ENCODE measurements at places on chromosomes 5 and 9.

DNA sequence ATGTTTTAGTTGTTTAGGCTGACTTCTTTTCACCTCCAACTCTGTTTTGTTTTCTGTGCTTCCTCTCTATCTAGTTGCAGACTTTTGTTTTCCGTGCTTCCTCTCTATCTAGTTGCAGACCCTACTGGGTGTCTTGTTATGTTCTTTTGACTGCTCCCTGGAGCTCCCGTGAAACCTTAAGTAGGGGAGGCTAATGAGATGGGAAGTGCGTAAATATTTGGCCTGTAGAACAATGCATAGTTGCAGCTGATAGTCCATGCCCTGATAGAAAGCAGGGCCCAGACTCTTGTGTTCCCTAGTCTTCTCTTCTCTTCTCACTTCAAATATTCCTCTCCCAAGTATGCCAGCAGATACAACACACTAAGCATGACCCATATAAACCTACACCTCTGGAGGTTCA, 757.0 kb downstream of the BRINP1 start:
- DNase-seq = no peak

GRCh38 chr5:168931638-168932345, 352.6 kb upstream of the PANK3 start:
- no peak for DNase-seq

GRCh38 chr9:131593936-131594665, 48.8 kb downstream of the PRRT1B start:
- DNase-seq = no peak

DNA sequence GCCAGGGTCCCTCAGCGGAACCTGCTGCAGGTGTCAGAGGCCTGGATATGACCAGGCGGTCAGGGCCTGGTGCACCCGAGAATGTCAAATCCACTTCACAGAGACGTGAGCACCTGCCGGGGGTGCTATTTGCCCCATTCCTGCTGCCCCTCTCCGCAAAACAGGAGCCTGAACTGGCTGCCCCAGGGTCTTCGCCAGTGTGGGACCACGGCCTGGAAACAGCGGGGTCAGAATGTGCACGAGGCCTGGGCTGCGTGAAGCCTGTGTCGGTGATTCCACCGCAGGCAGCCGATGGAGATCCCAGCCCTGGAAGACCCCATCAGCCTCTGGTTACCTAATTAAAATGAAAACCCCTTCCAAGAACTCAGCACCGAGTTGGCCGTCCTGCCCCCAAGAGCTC, 41.2 kb upstream of the TMEM250 start:
- DNase-seq = no peak

DNA sequence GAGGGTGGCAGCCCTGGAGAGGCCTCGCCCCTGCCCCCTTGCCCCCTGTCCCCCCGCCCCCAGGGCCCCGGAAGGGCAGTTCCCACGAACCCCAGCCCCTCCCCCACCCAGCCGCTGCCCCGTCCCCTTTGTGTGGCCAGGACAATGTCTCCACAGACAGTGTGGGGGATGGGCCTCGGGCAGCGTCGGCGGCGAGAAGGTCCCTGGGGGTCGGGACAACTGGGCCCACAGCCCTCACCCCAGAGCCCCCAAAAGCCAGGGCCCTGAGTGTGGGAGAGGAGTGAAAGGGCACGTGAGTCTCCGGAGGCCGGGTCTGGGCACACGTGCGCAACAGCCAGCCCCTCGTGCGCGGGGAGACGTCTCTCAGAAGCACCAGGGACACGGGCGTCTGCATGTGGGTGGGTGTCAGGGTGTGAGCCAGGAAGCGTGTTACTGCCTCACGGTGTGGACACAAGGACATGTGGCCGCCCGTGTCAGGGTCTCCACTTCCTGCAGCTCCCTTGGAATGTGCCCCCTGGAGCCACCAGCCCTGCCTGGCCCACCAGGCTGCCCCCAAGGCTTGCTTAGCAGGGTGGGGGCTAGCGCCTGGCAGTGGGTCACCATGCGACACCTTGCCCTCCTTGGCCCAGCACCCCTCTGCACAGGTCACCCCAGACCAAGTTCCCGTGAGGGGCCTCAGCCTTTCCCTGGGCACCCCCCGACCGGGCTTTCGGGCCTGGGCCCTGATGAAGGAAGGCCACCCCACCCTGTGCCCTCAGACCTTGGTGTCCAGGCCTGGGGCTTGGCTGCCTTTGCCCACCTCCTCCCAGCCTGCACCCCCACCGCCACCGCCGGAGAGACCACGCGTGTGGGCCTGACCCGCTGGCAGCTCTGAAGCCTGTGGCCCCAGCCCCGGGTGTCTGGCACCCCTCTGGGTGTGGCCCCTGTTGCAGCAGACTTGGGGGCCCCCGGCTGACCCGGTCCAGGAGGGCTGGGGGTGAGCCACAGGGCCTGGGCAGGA, 12.8 kb upstream of the NRARP start:
- peak; percentile 52 for DNase-seq

GRCh38 chr5:6118691-6119090, 259.7 kb downstream of the MED10 start:
- no peak for DNase-seq

GRCh38 chr9:35757226-35757891, 3.3 kb upstream of the MSMP start:
- peak; percentile 76 for DNase-seq

- DNase-seq = no peak
These were observed 180.8 kb downstream of the GAPVD1 start for GRCh38 chr9:125442452-125442851.

DNA sequence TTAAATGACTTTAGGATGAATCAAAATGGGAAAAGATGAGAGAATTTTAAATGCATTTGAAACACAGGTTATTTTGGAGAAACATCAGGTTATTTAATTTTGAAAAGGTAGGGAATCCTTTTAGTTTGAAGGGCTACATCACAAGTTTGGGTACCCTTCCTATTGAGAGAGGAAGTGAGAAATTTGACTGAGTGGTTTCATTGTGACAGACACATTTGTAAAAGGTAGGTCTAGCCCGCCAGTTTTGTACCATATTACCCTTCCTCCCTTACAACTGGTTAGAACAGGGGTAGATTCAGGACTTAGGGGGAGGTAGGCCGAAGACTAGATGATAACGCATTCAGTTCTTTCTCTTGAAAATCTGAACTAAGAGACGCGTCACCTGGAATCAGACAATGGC, 464.2 kb downstream of the EBF1 start:
- no peak for DNase-seq

GRCh38 chr5:148381906-148382305, 1.9 kb upstream of the FBXO38 start:
- DNase-seq = no peak

GRCh38 chr5:137312011-137312410, 187.1 kb downstream of the SPOCK1 start:
- DNase-seq = peak; percentile 43

DNA sequence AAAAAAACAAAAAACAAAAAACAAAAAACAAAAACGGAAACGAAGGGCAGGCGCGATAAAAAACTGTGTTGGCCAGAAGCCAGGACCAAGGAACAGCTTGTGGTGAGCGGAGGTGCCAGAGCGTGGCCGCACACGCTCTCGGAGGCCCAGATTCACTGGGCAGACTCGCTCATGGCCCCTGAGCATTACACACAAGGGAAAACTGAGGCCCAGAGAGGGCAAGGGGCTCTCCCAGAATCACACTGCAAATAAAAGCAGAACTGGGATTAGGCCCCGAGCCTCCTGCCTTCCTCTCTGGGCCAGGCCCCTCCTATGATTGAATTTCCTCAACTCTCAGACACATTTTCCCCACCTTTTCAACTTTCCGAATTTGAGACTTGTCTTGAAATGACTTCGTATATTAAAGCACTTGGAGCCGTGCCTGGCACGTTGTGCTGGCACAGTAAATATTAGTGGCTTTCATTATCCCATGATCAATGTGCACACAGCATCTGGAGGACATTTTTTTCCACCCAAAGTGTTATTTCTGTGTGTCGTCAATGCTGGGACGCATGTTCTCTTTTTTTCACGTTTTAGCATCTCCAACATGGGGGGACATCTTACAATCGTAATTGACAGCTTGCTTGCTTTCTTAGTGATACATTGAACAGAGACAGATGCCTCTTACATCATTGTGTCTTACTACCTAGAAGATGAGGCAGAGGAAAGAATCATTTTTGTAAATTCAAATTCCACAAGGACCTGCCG, 7.4 kb downstream of the FIBCD1 start:
- DNase-seq = no peak

GRCh38 chr5:140524003-140524402, 23.5 kb upstream of the EIF4EBP3 start:
- DNase-seq = no peak

- DNase-seq = no peak
These were observed 7.3 kb downstream of the PAPPA start for GRCh38 chr9:116160676-116161571.

DNA sequence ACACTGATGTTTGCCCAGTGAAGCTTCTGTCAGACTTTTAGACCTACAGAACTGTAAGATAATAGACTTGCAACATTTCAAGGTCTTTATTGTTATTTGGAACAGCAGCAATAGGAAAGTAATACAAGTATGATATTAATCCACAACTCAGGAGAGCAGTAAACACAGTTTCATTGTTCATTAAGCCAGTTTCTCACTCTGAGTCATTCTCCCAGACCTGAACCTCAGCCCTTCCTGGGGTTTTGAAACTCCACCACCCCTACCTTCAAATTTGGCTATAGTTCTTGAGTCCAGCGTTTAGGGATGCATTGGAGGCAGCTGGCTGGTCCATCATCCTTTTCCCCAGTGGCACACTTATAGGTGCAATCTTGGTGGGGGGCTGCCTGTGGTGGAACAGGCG, 203.2 kb downstream of the RAB3C start:
- DNase-seq = no peak

- no peak for DNase-seq
These were observed 25.0 kb upstream of the F2R start for GRCh38 chr5:76690704-76691466.

GRCh38 chr5:175823731-175824525, 47.5 kb upstream of the CPLX2 start:
- DNase-seq = no peak

- DNase-seq = no peak
These were observed 27.1 kb downstream of the TRMO start for GRCh38 chr9:97895211-97895610.

DNA sequence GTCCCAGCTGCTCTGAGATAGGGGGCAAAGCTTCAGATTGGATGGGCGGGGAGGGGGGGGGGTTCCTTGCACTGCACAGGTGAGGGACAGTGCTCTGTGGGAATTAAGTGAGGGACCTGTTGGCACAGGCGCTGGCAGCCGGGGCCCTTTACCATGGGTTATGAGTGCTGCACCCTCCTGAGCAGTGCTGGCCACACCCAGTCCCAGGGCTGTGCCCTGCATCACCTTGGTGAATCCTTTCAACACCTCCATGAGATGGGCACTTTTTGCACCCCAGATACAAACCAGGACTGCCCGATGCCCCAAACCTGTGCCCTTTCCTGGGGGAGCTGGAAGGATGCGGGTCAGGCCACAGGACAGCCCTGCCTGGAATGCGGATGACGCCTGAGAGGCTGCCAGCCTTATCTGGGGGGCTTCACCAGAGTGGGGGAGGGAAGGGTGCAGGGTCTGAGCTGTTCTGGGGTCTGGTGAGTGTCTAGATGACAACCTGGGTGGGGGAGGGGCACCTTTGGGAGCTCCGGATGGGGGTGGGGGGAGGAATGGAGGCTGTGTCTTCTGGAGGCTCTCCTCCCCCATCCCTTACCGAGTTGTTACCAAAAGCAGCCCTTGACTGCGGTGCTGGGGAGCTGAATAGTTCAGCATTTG, 5.2 kb downstream of the CRB2 start:
- DNase-seq = peak; percentile 85

DNA sequence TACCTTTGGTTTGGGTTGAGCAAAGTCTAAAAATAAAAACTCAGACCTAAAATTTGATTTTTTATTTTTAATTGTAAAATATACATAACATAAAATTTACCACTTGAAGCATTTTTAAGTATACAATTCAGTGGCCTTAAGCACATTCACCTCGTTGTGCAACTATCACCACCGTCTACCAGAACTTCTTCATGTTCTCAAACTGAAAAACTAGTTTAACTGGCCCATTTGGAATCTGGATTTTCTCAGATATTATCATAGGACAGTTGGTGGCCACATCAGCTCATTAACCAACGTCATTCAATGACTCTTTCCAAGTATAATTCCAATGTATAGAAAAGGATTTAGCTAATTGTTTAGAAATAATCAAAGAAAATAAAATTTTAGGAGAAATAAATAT, 319.3 kb downstream of the TLE1 start:
- no peak for DNase-seq

DNA sequence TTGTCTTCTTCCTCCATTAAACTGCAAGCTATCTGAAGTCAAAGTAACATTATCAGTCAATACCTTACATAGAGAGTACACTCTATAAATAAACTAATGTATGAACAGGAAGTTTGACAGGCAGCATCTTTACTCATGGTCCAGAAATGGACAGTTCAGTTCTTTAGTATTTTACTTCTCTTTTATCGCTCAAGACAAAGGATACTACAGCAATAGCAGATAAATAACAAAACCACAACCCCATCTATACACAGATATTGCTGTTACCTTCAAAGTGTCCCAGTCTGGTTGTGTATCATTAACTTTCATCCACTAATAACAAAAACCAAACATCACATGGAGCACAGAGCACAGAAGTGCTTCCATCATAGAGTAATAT, 46.4 kb downstream of the SEMA5A start:
- DNase-seq = no peak

DNA sequence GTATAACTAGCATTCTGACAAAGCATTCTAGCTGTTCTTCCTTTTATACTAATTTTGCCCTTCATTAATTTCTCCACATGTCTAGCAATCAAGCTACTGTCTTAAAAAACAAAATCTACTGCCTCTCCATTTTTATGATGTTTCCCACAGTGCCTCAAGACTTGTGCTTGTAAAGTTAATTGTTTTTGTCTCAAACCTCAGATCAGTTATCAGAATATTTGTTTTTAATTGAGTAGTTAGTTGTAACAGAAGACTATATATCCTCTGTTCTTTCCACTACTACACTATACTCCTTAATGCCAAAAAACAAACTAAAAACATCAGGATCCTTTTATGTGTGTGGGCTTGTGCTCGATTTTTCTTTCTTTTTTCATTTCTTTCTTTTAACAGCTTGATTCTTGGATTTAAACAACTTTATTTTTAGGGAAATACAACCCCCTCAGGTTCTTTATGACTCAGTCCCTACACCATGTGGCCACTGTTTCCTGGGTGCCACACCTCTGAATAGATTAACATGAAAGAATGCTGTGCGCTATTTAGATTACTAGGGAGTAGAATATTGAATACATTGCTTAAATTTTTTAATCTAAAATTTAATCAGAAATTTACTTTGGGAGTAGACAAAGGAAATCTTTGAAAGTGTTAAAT, 1.2 kb downstream of the ASPN start:
- no peak for DNase-seq

- DNase-seq = no peak
These were observed 10.4 kb upstream of the ANXA1 start for GRCh38 chr9:73141282-73141681.

DNA sequence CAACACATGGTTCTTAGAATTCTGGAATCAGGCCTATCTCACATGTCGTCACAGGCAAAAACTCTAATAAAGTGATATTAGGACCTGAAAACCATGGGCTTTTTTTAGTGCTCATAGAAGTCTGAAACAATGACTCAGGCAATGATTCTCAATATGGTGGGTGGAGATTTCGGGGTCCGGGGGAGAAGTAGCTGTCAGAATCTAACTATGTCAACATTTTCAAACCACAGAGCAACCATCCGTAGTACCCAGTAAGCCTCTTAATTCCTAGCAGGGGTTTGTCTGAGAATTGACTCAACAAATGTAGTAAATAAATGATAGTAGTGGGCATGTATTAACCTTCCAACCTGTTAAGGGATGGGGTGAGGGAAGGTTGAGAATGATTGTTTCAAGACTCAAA, 2.6 kb downstream of the AMACR start:
- DNase-seq = no peak

GRCh38 chr5:154197801-154198491, 7.4 kb downstream of the GALNT10 start:
- no peak for DNase-seq

Data from islet precursor cell (in vitro differentiated cells).